ENCODE measurements at places on chromosomes 7 and 10.

- DNase-seq = no peak
Measured at GRCh38 chr7:11133436-11133959, 159.8 kb downstream of the PHF14 start.

GRCh38 chr10:89454561-89455347, 40.4 kb downstream of the IFIT5 start:
- no peak for DNase-seq

- no peak for DNase-seq
Measured at GRCh38 chr7:85103357-85103756, 83.5 kb downstream of the SEMA3D start.

DNA sequence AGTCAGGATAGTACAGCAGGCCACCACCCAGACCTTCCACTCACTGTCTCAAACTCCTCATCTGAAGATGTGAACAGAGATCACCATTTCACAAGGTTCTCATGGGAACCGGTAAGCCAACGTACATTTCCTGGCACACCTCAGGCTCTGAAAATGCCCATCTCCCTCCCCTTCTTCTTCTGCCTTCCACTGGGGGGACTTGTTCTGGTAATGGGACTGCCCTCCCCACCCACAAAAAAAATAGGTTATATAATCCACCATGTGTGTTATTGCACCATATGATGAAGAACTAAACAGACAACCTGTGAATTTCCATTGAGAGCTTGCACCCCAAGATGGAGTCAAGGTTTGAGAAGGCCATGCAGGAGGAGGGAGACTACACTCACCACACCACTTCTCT, 42.1 kb upstream of the IKZF1 start:
- DNase-seq = no peak

DNA sequence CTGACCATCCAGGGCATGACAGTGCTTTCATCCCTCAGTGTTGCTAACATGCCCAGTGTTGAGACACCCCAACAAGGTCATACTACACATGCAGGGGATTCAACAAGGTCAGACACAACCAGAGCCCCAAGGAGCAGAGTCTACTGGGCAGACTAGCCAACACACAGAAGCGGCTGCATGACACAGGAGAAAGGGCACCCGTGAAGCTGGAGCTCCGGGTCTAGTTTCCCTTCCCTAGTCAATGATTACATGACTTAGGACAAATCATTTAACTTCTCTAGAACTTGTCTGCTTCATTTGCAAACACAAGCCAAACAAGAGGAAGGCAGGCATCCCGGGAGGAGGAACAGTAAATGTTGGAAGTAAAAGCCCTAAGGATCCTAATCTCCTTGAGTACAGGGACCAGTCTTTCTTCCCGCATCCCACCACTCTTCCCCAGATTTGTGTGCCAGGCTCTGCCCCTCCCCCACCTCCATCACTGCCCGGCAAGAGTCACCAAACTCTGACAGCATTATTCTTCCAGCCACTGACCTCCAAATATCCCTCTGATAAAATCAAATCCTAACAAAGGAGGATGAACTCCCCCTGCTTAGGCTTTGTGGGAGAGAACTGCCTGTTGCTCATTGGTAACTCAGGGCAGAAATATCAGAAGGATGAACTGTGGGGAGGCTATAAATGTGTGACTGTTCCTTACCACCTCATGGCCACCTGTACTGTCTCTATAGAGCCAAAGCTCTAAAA, 104.3 kb downstream of the KCNMA1 start:
- no peak for DNase-seq

DNA sequence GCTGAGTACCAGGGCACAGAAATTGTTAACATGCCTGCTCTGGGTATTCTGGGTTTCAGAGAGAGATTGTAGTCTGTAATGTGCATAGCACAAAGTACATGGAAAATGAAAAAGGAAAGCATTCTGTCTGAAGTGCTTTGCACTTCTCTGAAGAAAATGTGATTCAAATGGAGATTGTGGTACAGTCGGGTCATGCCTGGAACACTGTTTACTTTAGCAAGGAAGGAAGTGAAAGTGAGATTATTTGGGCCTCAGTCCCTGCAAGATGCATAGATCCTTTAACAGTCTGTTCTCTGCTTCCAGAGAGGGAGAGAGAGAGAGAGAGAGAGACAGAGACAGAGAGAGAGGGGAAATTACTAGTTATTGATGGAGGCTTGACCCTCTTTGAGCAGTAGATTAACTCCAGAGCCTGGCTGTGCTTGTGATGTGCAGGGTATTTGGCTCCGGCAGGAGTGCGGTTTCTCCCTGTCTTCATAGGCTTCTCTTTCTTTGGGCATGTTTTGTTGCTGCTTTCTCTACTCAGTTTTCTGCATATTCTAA, 5.4 kb downstream of the VWC2 start:
- no peak for DNase-seq

- DNase-seq = peak; percentile 43
Measured at GRCh38 chr7:98294798-98295382, 13.4 kb downstream of the BRI3 start.

GRCh38 chr7:98232799-98233198, 19.2 kb downstream of the TECPR1 start:
- DNase-seq = no peak

- DNase-seq = no peak
Measured at GRCh38 chr7:66741710-66742049, 1.1 kb downstream of the RABGEF1 start.

GRCh38 chr10:95208702-95209391, 14.8 kb downstream of the ACSM6 start:
- no peak for DNase-seq

- peak; percentile 24 for DNase-seq
Measured at GRCh38 chr10:104824380-104825006, 183.4 kb downstream of the SORCS3 start.

GRCh38 chr7:76217942-76218566, 16.4 kb downstream of the SRRM3 start:
- DNase-seq = no peak

GRCh38 chr10:91907033-91907594, 2.2 kb downstream of the FGFBP3 start:
- DNase-seq = no peak

DNA sequence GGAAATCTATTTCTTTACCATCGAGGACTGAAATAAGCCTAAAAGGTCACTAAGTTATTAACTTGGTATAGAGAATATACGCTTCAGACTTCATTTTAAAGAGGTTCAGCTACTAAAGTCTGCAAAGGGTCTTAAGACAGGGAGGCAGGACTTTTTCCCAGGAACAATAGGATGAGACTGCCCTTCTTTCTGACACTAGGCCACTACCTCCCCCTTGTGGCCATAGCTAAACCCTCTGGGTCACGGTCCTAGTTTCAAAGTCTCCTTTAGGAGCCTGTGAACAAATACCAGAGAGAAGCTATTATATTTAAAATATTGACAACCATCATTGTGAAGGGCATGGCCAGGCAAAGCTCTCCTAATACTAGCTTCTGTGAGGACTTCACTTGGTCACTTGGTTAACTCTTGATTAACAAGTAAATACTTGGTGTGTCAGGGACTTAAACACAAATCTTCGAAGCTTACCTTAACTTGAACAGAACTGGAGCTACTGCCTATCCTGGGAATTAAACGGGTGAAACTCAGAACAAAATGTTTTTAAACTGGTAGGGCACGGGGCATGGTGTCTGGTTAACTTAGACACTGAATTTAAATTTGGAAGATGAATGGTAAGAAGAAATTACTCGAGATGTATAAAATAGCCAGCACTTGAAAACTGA, 75.6 kb downstream of the CCDC6 start:
- peak; percentile 26 for DNase-seq

DNA sequence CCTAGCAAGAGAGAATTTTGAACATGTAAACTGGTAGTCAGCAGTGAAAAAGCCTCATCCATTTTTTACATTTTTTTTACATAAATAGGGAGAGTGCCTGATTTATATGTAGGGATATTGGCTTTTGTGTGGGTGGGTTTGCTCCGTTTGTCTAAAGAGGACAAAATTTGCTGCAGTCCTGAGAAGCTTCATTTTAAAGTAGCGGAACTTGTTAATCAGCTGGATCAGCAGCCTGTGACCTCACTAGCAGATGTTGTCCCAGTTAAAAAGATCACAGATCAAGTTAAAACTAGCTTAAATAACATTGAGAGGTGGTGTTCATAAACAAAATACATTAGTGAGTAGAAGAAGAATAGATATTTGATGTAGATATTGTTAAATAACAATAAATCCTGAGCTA, 2.6 kb downstream of the ATRNL1 start:
- DNase-seq = no peak

- no peak for DNase-seq
Measured at GRCh38 chr10:20162123-20162522, 345.9 kb downstream of the PLXDC2 start.

DNA sequence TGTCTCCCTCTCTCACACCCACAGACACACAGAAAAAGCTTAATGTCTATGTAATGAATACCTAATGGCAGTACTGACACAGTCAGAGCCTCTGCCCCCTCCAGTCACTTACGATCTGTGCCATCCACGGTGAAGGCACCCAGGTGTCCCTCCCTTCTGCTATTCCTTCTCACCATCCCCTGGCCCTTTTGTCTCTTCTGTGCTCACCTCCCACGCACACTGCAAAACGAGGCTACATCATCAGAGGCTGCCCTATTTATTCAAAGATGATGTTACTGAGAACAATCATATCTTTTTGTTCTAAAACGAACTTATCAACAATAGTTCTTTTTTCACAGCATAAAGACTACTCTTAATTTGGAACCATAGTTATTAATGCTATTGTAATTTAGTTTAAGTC, 246.9 kb upstream of the MKLN1 start:
- DNase-seq = no peak

DNA sequence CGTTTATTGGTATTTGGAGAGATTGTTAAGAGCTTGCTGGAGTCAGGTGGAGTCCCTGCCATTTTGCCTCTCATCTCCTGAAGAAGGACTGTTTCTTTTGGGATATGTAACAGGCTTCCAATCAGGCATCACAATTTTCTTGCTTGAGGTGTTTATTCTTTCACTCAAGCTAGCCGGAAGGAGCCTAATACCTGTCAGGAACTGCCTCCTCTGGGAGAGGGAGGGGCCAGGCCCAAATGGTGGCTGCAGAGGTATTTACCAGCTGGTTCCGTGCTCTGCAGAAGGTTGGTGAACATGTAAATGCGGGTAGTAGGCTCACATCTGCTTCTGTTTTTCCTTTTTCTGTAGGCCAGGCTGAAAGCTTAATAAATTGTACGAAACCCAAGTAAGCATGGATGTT, 114.0 kb downstream of the TCF7L2 start:
- no peak for DNase-seq

- no peak for DNase-seq
Measured at GRCh38 chr10:47098238-47098637, 187.0 kb downstream of the PTPN20 start.

DNA sequence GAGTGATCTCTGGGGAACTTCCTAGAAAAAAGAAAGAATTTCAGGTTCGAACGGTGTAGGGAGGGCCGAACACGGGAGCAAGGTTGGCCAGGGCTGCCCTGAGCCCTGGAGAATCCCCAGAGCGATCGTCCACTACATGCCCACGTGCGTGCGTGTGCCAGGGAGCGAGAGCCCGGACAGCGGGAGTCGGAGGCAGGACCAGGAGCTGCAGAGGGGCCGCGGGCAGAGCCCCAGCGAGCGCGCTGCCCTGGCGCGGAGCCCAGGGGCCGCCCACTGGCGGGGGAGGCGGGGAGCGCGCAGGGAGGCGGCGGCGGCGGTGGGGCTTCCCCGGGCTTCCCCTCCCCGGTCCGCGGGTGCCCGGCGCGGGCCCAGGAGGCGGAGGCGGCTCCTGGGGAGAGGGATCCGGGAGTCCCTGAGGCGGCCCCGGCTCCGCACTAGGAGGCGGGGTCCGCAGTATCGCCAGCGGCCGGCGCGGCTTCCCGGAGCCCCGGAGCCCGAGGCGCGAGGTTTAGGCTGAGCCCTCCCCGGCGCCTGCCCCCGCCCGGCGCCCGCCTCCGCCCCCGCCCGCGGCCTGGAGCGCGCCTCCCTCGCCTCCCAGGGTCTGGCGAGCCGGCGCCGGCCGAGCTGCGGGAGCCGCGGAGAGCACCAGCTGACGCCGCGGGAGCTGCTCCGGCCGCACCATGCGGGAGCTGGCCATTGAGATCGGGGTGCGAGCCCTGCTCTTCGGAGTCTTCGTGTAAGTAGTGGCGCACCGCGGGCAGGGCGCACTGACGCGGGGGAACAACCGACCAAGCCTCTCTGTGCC, at the start of gene PLPP4:
Gene PLPP4 (plus strand): TSS at position 602 of the 805 bp plus-strand sequence. CDS start 79 bp downstream, at position 681.
- DNase-seq = no peak

- DNase-seq = no peak
Measured at GRCh38 chr7:13411151-13411550, 578.3 kb downstream of the ETV1 start.

- peak; percentile 33 for DNase-seq
Measured at GRCh38 chr7:132577206-132578049, 1.2 kb upstream of the PLXNA4 start.

- no peak for DNase-seq
Measured at GRCh38 chr7:1163121-1163520, 3.1 kb upstream of the ZFAND2A start.

DNA sequence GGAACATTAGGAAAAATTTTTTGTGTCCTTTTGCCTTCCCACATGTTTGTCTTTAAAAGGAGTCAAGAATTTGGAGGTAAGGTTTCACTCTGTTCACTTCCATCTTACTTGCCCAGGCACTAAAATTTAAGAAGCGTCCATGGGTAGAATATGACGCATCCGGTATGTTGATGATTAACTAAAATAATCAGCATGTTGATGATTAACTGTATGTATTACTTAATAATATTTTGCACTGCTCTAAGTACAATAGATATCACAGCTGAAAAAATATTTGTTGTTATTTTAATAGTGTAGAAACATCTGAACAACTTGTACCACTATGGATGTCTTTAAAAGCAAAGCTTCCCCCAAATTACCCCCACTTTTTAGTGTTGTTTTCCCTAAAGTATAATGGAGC, 11.5 kb downstream of the ANKRD22 start:
- no peak for DNase-seq

DNA sequence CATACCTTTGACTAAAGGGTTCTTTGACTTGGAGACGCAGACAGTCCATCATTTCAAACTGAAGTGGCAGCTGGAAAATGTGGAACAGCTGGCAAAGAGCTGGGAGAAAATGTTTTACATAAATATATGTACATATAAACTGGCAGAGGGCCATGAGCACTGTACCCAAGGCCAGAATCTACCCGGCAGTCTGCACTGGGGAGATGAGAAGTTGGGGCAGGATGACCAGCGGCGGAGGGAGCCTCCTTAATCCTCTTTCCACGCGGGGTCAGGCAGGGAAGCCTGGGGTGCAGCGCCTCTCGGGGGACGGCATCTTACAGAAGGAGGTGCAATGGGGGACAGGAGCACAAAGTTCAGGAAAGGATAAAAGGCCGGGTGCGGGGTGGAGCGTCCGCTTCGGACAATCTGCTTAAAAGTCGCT, 1.3 kb downstream of the GLI3 start:
- DNase-seq = no peak

- no peak for DNase-seq
Measured at GRCh38 chr10:119253433-119254174, 46.2 kb downstream of the GRK5 start.

GRCh38 chr10:121138112-121138860, 287.1 kb downstream of the WDR11 start:
- DNase-seq = no peak

- no peak for DNase-seq
Measured at GRCh38 chr10:114026189-114027040, 17.3 kb upstream of the ADRB1 start.

- DNase-seq = no peak
Measured at GRCh38 chr10:51687296-51687695, 12.1 kb downstream of the CSTF2T start.

- DNase-seq = no peak
Measured at GRCh38 chr10:28738200-28738599, 60.9 kb downstream of the BAMBI start.
